Temporal lobe (tissue), 4 donors: ENCODE measurements at places on chromosomes 1 and 21. TPM values are rescaled to one million over a fixed set of nuclear protein-coding genes. Genes with fewer than 3 reads are reported as not detected.

NUP133 gene
- total RNA-seq, result 52.9 TPM

ASCL5 gene
- not detected for total RNA-seq

ERG gene
- total RNA-seq, result 1.2 TPM

C8B gene
- not detected for total RNA-seq

FCAMR gene
- total RNA-seq, result not detected

CFHR5 gene
- not detected for total RNA-seq

C1orf185 gene
- not detected for total RNA-seq

S1PR1 gene
- total RNA-seq, result 20.7 TPM

FCRL4 gene
- total RNA-seq, result not detected

CD160 gene
- not detected for total RNA-seq
